ENCODE measurements at places on chromosomes 3 and 15.

DNA sequence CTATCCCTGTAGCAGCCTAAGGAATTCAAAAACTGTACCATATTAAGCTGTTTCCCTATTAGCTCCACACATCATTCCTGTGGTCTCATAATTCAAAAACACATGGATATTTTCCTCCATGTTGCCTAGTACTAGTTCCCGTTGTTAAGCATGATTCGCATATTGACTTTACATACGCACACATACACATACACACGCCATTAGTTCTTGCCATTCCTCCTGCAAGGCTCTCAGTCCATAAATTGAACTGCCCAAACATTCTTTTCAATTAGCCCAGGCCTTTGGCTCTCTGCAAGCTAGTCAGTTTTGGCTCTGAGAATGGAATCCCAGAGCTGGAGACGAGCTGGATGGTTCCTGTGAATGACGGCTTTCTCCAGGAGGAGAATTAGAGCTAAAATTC lies 57.2 kb upstream of the RAD18 start:
- DNase-seq, result no peak

DNA sequence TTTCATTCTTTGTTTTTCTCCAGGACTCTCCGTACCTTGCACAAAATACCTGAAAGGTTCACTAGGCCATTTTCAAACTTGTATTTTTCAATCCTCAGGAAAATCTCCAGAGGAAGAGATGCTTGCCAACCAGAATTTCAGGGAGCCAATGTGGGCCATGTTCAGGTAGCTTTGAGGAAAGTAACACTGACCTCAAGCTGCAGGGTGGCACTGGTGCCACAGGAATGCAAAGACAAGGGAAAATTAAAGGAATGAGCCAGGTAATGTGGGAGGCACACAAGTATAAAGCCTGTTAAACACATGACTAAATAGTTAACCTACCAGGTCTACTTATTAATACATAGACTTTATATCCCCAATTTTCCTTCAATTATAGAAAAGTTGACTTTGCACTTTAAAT lies 51.9 kb upstream of the GAP43 start:
- no peak for DNase-seq

DNA sequence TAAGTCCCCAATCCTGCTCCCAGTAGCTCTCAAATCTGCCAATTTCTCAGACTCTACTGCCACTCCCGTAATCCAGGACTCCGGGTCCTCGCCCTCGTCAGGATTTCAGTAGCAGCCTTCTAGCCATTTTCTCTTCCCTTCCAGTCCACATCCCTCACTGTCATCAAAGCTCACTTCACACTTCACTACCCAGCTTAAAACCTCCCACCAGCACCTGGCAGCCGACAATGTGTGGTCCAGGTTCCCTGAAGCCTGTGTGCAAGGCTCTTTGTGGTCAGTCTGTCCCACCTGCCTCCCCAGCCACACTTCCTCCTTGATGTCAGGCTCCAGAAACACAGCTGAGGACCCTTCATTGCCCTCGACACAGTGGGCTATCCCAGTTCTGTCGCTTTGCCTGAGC lies 304.5 kb upstream of the ROPN1 start:
- no peak for DNase-seq

GRCh38 chr3:16388850-16389441 lies 123.9 kb downstream of the OXNAD1 start:
- DNase-seq, result no peak

DNA sequence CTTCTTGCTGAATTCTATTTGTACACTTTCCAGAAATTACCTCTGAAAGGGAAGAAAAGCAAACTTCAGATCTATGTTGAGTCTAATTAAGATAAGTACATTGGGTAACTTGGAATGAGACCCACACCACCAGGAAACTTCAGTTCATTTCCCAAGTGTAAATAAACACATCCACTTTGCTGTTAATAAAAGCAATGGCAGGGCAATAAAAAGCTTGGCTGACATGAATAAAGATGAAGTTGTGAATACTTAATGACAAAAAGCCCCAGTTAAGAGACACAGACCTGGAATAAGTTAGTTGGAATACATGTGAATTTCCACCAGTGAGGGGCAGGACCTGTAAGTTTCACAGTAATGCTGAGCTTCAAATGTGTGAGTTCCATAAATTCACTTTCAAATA lies 83.3 kb downstream of the MEX3B start:
- no peak for DNase-seq

GRCh38 chr3:112744106-112744505 lies 102.6 kb downstream of the CD200R1L start:
- no peak for DNase-seq

GRCh38 chr3:57079474-57079831 lies 19.0 kb downstream of the SPATA12 start:
- no peak for DNase-seq
